ENCODE measurements at places on chromosomes 11 and 22. TPM values are rescaled to one million over a fixed set of nuclear protein-coding genes. Genes with fewer than 3 reads are reported as not detected.

OR51B6 gene
- not detected for total RNA-seq

DNA sequence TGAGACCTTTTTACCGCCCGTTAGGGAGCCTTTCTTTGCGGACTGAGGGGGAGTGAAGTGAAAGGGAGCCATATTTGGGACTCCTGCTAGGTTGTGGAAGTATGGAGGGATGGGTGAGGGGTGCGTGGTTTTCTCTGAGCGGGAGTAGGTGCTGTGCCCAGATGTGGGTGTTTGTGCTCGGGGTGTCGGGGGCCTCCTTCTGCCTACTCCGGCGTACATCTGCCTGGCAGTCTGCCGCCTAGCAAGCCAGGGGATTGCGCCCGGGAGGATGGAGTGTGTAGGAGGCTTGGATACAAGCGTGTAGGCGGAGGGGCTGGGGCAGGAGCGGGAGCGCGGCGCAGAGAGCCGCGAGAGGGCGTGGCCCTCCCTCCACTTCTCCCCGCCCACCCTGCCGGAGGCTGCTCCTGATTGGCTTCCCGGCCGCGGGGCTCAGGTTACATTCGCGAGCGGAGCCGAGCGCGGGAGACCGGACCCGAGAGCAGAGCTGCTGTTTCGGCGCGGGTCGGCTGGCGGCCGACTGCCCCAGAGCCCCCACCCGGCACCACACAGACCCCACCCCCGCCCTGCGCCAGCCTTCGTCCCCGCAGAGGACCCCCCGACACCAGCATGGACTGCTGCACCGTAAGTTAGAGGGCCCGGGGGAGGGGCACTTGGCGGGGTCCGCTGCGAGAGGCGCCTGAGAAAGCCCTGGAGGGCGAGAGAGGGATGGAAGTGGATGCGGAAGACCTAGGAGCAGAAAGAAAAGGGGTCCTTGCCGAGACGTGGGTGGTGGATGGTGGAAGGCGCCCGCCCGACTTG lies at the start of gene NRGN:
TSS of gene NRGN (plus strand) at position 464 of the 798 bp plus-strand sequence. CDS start at position 607, 143 bp downstream.
- H3K27ac ChIP-seq: no peak within 1 kb of the TSS
- H3K36me3 ChIP-seq: no peaks in the 10 kb centered on the region
- no peaks in the 10 kb centered on the region for H3K27me3 ChIP-seq
- DNase-seq: peak; percentile 85
- peaks cover 2% of the 10 kb centered on the region for H3K4me1 ChIP-seq

- DNase-seq: no peak
- no peaks in the 10 kb centered on the region for H3K4me1 ChIP-seq
- no peak overlapping the region for H3K4me3 ChIP-seq
- H3K27ac ChIP-seq: no peak overlapping the region
Observed at GRCh38 chr11:107307991-107308390, 149.6 kb downstream of the CWF19L2 start.

NECTIN1 gene
- total RNA-seq: 5.7 TPM

ELMOD1 gene
- not detected for total RNA-seq

ACTN3 gene
- total RNA-seq: 0.12 TPM

GRCh38 chr11:92740276-92740675 lies 229.2 kb upstream of the MTNR1B start:
- no peaks in the 10 kb centered on the region for H3K4me1 ChIP-seq
- H3K36me3 ChIP-seq: no peaks in the 10 kb centered on the region
- DNase-seq: no peak
- H3K27ac ChIP-seq: no peak overlapping the region
- no peaks in the 10 kb centered on the region for H3K27me3 ChIP-seq
- H3K4me3 ChIP-seq: no peak overlapping the region

GRCh38 chr11:92627615-92628256 lies 341.7 kb upstream of the MTNR1B start:
- DNase-seq: no peak
- H3K4me3 ChIP-seq: no peak overlapping the region
- H3K27me3 ChIP-seq: no peaks in the 10 kb centered on the region
- no peaks in the 10 kb centered on the region for H3K36me3 ChIP-seq
- no peaks in the 10 kb centered on the region for H3K4me1 ChIP-seq
- H3K27ac ChIP-seq: no peak overlapping the region

DNA sequence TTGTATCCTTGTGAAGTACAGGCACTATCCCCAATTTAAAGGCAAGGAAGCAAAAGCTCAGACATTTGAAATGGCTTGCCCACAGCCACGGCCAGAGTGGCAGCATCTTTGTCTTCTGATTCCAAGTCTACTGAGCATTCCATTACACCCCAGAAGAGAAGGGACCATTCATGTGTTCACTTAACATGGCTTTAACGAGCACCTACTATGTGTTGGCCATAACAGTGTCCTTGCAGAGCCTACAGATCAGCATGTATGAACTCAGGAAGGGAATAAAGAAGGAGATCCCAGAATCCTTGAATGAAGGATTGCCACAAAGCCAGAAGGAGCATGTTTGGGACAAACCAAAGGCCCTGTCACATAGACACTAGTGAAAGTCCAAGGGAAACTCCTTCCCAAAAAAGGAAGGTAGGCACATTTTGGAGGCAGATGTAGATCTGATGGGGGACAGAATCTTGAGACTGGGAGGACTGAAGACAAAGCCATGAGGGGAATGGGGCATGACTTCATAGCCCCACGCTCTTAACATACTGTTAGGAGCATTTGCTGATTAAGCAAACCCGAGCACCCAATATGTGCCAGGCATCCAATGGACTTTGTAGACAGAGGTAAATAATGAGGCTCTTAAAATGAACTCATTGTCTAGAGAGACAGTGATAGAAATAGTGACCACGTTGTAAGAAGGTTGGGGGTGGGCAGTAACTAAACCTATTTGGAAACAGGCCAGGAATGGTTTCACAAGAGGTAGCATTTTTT lies 54.9 kb downstream of the P4HA3 start:
- H3K27me3 ChIP-seq: no peaks in the 10 kb centered on the region
- no peaks in the 10 kb centered on the region for H3K36me3 ChIP-seq
- peaks cover 5% of the 10 kb centered on the region for H3K4me1 ChIP-seq
- no peak overlapping the region for H3K27ac ChIP-seq

DNA sequence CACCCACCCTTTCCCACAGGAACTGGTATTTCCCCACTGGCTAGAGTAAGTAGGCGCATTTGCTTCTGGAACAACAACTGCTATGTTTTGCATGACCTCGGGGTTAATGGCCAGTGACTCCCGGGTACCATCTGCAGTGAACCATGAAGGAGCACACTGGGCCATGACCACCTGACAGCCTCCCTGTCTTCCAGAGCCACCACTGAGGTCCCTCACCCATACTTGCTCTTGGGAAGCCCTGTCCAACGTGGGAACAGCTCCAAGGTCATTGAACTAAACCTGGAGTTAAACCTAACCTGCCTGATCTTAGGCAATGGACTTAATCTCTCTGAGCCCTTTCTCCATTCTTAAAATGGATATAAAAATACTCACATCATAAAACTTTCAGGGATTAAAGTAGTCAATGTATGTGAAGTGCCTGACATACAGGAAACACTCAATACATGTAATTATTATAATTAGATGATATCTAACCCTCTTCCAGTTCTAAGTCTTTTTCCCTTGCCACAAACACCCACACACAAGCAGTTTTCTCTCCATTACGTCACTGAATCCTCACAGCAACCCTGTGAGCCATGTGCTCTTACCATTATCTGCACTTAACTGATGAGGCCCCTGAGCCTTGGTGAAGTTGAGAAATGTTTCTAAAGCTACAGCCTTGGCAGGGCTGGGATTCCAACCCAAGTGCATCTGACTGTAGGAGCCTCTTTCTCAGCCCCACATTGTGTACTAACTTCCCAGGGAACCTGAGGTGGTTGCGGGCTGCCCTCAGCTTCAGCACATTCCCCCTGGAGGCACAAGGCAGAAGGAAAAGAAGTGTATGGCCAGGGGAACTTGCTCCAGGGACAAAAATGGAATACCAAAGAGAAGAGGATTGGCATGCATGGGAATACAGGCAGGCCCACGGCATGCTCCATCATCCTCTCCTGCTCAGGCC lies 74.5 kb upstream of the NCAM1 start:
- H3K4me1 ChIP-seq: peaks cover 3% of the 10 kb centered on the region
- DNase-seq: no peak
- no peaks in the 10 kb centered on the region for H3K27me3 ChIP-seq
- H3K36me3 ChIP-seq: no peaks in the 10 kb centered on the region
- no peak overlapping the region for H3K27ac ChIP-seq
- no peak overlapping the region for H3K4me3 ChIP-seq

MYEOV gene
- not detected for total RNA-seq

- no peaks in the 10 kb centered on the region for H3K4me1 ChIP-seq
- no peaks in the 10 kb centered on the region for H3K27me3 ChIP-seq
Observed at GRCh38 chr11:26557666-26558065, 14.4 kb downstream of the MUC15 start.

DNA sequence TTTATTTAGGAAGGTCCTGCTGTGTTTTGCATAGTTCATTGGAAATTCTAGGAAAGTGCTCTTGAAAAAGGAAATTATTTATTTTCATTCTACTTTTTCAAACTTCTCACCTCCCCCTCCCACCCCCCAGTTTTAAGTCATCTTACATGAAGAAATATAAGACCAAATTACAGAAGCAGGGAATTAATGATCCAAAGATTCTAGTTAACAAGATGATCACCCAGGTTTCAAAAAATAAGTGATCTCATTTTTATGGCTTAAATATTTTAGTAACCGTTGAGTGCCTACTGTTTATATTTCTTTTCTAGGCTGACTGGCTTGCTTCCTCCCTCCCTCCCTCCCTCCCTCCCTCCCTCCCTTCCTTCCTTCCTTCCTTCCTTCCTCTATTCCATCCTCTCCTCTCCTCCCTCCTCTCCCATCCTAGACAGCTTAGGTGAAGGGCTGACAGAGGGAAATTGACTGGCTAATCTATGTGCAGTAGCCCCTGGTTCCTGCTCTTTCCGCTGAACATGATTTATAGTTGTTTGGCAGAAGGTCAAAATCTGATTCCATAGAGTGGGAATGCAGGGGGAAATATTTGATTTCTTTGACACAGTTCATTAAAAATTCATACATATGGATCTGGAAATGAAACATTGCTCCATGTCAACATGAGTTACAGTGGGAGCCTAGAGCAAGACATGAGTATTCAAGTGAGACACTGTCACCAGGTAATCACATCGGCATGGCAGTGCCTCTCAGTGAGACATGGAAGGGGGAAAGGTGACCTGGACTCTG lies 123.4 kb downstream of the COMMD9 start:
- H3K4me1 ChIP-seq: peaks cover 4% of the 10 kb centered on the region
- H3K27me3 ChIP-seq: no peaks in the 10 kb centered on the region
- no peak for DNase-seq
- no peak overlapping the region for H3K4me3 ChIP-seq
- no peaks in the 10 kb centered on the region for H3K36me3 ChIP-seq

GRCh38 chr11:14248580-14248981 lies 110.4 kb downstream of the RRAS2 start:
- H3K36me3 ChIP-seq: no peaks in the 10 kb centered on the region
- no peak overlapping the region for H3K27ac ChIP-seq
- H3K27me3 ChIP-seq: no peaks in the 10 kb centered on the region
- no peak for DNase-seq
- peaks cover 4% of the 10 kb centered on the region for H3K4me1 ChIP-seq

MTNR1B gene
- not detected for total RNA-seq

GRCh38 chr11:117830072-117830471 lies 5.5 kb upstream of the FXYD2 start:
- peak; percentile 15 for DNase-seq
- H3K36me3 ChIP-seq: no peaks in the 10 kb centered on the region
- no peak overlapping the region for H3K4me3 ChIP-seq
- peaks cover 16% of the 10 kb centered on the region for H3K4me1 ChIP-seq
- no peak overlapping the region for H3K27ac ChIP-seq
- no peaks in the 10 kb centered on the region for H3K27me3 ChIP-seq

CYTH4 gene
- total RNA-seq: 3.0 TPM

CD6 gene
- 0.42 TPM for total RNA-seq

- no peaks in the 10 kb centered on the region for H3K36me3 ChIP-seq
- DNase-seq: no peak
- H3K27me3 ChIP-seq: no peaks in the 10 kb centered on the region
- no peak overlapping the region for H3K27ac ChIP-seq
- peaks cover 2% of the 10 kb centered on the region for H3K4me1 ChIP-seq
- H3K4me3 ChIP-seq: no peak overlapping the region
Observed at GRCh38 chr11:46006418-46007070, 84.1 kb downstream of the LARGE2 start.

GPR83 gene
- not detected for total RNA-seq

SMTN gene
- 238 TPM for total RNA-seq

DNA sequence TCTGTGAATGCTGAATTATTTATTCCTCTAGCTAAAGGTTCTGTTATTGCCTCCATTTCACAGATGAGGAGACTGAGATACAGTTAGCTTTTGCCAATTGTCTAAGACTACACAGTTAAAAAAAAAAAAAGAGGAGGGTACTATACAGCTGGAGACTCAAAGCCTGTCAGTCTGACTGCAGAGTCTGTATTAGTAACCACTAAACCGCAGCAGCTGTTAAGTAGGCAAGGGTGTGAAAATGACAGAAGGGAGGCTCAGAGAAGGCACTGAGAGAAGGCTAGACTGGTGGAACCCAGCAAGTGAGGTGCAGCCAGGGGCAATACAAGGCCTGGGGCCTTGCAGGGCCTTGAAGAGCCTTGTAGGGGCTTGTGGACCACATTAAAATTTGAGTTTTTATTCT lies 181.2 kb downstream of the CSNK2A3 start:
- H3K27me3 ChIP-seq: no peaks in the 10 kb centered on the region
- DNase-seq: no peak
- H3K4me3 ChIP-seq: no peak overlapping the region
- no peaks in the 10 kb centered on the region for H3K4me1 ChIP-seq
- no peaks in the 10 kb centered on the region for H3K36me3 ChIP-seq
- no peak overlapping the region for H3K27ac ChIP-seq

APLNR gene
- 0.24 TPM for total RNA-seq

OR2AT4 gene
- total RNA-seq: not detected

ZNF214 gene
- total RNA-seq: 6.8 TPM

DNA sequence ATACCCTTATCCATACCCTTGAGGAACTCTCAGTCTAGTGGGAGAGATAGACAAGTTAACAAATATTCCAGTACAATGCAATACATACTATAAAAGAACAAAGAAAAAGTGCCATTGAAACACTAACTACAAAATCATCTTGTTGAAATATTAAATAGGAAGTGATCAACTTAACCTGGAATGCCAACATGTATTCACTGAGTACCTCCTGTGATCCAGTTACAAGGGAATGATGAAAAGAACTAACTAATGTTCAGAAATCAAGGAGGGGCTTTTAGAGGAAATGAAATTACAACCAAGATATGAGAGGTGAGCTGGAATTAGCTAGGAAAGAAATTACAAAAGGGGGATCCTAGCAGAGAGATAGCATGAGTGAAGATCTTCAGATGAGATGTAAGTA lies 6.2 kb upstream of the FIBIN start:
- H3K36me3 ChIP-seq: no peaks in the 10 kb centered on the region
- no peak for DNase-seq
- H3K27ac ChIP-seq: no peak overlapping the region
- H3K27me3 ChIP-seq: no peaks in the 10 kb centered on the region
- H3K4me3 ChIP-seq: no peak overlapping the region
- H3K4me1 ChIP-seq: peaks cover 6% of the 10 kb centered on the region

All from ovary (tissue), 10 donors.